ENCODE measurements at places on chromosomes 2 and 18.

DNA sequence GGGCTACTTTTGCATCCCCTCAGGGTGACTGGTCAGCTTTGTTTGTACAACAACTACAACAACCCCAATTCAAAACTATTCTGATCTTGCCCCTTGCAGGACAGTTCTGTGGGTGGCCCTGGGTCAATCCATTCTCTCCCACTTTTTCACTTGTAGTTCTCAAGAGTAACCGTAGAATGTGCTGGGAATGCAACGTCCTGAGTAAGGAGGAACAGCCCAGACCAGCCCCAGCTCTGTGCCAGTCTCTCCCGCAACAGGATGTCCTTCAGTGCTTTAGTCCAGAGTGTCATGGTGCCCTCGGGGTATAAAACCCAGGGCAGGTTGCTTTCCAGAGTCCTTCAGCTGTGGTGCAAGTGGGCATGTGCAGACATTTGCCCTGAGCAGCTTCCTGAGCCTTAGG, 22.1 kb upstream of the TEX51 start:
- DNase-seq = no peak

GRCh38 chr2:217739741-217740140, 263.1 kb downstream of the TNS1 start:
- DNase-seq = no peak

- no peak for DNase-seq
Observed at GRCh38 chr2:236551471-236552211, 18.0 kb upstream of the ACKR3 start.

DNA sequence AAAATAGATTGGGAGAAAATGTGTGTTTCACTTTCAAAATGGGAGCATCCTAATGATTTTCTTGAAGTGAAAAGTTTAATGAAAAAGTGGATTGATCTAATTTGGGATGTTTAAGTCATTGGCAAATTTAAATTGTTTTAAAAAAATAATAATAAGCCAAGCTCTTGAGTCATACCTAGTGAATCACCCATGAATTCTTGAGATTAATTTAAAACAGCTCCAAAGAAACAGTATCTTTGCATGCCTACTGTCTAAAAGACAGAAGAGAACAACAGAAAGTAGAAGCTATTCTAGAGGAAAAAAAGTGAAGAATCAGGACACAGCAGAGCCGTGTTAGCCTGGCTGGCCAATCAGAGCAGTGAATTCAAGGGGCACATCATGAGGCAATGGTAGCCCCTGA, 7.7 kb downstream of the ACVR1C start:
- no peak for DNase-seq

- DNase-seq = no peak
Observed at GRCh38 chr2:121627525-121628050, 21.7 kb downstream of the CLASP1 start.

DNA sequence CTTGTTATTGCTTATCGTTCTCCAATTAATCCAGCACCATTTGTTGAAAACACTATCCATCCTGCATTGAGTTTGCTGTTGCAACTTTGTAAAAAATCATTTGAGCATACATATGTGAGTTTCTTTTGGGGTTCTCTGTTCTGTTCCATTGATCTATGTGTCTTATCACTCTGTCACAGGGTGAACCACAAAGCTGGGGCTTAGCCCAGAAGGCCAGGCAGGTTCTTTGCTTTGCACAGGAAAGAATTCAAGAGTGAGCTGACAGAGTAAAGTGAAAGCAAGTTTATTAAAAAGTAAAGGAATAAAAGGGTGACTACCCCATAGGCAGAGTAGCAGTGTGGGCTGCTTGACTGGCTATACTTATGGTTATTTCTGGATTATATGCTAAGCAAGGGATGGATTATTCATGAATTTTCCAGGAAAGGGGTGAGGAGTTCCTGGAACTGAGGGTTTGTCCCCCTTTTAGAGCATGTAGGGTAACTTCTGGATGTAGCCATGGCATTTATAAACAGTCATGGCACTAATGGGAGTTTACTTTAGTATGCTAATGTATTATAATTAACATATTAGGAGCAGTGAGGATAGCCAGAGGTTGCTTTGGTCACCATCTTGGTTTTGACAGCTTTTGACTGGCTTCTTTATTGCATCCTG, 46.8 kb downstream of the RNF138 start:
- DNase-seq = no peak

GRCh38 chr18:63311118-63312018, 8.2 kb downstream of the BCL2 start:
- DNase-seq = no peak

GRCh38 chr2:45968946-45969584, 317.6 kb downstream of the PRKCE start:
- DNase-seq = no peak

DNA sequence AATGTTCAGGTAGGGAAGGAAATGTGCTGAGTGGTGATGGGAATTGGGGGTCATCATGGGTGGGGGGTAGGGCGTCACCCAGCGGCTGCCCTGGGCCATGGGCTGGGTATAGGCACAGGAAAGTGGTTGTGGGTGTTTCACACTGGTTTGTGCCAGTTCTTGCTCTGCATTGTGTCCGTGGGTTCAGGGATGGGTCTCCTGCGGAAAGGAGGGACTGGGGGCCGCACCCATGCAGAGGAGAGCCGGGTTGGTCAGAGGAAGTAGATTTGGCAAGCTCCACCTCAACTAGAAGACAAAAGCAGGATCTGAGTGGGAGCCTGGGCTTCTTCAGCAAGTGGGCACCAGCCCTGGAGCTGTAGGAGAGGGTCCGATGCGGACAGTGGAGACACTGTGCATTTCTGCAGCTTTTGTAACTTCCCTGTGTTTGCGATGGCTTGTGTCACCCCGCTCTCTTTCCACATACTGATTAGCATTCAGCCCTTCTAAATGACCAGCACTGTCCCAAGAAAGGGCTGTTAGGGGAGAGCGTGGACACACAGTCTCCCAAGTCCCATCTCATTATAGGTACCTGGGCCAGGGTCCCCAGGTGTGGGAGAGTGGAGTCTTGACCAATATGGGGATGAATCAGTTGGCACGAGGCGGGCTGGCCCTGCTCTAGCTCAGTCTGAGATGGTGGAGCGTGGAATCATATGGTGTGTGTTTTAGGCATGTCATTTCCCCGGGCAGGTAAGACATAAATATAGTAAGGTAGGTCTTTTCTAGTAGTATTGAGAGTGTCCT, 67.2 kb downstream of the LRRFIP1 start:
- no peak for DNase-seq

GRCh38 chr2:113206251-113206650, 32.5 kb downstream of the PSD4 start:
- DNase-seq = no peak

- no peak for DNase-seq
Observed at GRCh38 chr18:80119111-80119510, 10.0 kb downstream of the ADNP2 start.

DNA sequence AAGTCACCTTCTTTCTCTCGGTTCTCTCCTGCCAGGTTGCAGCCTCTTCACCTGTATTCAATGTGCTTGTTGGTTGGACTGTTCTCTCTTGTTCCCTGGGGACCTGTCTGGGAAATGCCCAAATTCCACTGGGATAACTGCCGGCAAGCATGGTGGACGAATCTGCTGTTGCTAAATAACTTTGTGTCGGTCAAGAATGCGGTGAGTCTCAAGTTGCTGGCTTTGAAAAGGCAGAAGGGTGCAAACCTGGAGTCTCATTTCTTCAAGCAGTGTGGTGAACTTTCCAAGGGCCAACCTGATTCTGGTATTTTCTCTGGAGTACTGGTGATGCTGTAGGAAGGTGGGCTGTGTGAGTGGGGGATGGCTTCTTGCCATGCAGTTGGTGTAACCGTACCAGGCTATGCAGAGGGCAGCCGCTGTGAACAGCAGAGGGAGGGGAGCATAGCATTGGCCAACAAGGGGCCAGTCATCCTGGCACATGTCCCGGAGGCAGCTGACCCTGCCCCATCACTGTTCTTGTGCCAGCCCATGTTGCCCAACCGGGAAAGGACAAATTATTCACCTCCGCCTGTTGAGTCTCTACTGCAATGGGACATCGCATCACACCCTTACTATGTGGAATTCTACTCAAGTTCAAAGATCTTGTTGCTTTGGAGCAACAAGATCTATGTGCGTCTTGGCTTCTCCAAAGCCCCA, 88.1 kb upstream of the SEC11C start:
- DNase-seq = no peak

Data from stimulated activated CD4-positive, alpha-beta T cell treated with anti-CD3 and anti-CD28 coated beads, Interleukin-12 subunit alpha, Interleukin-12 subunit beta, amount 100 ng/mL, for 24 hours (primary cell).